ENCODE measurements at places on chromosomes 5 and 9.

- no peak for DNase-seq
These were observed 101.7 kb downstream of the TMC1 start for GRCh38 chr9:72623156-72623555.

GRCh38 chr5:7329712-7330111, 66.2 kb upstream of the ADCY2 start:
- no peak for DNase-seq

GRCh38 chr5:50886657-50887345, 220.4 kb downstream of the PARP8 start:
- DNase-seq = no peak

DNA sequence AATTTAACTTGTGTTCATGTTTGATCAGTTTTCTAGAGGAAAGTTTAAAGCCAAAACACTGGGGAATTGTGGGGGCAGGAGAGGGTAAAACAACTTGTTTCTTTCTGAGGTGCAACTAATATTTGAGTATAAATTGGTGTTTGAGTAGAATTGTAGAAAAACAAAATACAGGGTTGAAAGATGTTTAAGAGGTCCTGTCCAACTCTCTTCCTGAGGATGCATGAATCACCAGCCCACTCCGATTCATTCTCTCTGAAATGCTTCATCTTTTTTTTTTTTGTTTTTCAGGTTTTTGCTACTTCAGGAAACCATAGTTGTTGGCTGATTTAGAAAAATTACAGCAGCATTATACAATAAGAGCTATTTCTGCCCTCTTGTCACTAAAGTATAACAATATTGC, 42.4 kb upstream of the TMC1 start:
- DNase-seq = no peak

- no peak for DNase-seq
These were observed 17.9 kb downstream of the TMEM167A start for GRCh38 chr5:83059341-83059740.

- no peak for DNase-seq
These were observed 7.6 kb downstream of the RAB24 start for GRCh38 chr5:177295924-177296323.

DNA sequence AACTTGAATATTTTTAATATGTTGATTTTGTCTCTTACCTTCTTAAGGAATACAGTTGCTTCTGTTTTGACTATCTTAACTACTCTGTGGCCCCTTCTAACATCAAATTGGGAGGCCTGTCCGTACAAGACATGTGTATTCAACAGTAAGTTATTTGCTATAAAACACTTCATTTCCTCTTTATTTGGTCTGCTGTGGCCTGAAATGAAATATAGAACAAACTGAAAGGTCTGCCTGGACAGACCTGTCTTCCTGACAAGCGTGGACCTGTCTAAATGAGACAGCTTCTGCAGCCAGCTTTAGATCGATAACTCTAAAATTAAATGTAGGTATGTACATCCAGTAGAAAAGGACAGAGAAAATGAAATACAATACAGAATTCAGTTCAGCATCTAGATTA, 2.2 kb upstream of the LPAR1 start:
- no peak for DNase-seq
